ENCODE measurements at places on chromosomes 4 and X.

DNA sequence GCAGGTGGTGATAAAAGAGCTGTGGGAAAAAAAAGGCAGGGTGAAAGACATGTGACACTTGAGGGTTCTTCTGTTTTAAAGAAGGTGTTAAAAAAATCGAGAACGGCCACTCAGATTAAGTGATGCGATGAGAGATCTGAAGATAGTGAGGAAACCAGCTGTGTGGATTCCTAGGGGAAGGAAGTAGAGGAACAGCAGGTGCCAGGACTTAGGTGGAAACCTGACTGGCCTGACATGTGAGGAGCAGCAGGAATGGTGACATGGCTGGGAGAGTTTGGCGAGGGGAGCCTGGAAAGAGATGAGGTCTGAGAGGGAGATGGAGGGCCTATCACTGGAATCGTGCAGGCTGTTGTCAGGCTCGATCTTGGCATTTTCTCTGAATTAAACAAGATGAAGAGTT is 55.5 kb downstream of the BMPR1B start:
- DNase-seq, result no peak

GRCh38 chr4:41024556-41025491 is 189.5 kb downstream of the APBB2 start:
- no peak for DNase-seq

DNA sequence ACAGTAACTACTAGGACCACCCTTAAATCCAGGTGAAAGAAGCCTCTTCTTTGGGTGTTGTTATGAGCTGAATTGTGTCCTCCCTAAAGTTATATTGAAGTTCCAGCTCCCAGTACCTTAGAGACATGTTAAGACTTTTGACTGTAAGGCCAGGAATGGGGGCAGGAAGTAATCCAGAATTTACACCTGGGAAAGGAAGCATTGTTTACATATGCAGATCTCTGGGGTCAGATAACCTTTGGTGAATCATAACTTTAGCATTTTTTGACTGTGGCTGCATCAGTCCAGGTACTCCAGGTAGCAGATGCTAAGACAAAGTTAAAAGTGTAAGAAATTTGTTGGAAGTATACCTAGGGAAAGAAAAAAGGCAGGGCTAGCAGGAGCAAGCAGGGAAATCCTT is 104.9 kb upstream of the CENPE start:
- DNase-seq, result no peak

DNA sequence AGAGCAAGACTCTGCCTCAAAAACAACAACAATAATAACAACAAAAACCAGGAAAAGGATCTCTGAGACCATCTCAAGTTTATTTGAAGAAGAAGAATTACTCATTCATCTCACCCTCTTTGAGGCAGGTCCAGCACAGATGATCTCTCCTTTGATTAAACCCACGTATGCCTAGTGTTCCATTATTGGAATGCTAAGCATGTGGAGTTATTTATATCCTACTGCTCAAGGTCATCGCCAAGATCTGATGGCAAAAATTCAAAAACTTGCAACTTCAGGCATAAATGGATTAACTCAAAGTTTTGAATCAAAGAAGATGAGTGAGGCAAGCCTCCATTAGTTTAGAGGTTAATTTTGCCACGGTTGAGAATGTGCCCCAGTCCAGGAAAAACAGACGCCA is 184.2 kb downstream of the DHRSX start:
- no peak for DNase-seq

DNA sequence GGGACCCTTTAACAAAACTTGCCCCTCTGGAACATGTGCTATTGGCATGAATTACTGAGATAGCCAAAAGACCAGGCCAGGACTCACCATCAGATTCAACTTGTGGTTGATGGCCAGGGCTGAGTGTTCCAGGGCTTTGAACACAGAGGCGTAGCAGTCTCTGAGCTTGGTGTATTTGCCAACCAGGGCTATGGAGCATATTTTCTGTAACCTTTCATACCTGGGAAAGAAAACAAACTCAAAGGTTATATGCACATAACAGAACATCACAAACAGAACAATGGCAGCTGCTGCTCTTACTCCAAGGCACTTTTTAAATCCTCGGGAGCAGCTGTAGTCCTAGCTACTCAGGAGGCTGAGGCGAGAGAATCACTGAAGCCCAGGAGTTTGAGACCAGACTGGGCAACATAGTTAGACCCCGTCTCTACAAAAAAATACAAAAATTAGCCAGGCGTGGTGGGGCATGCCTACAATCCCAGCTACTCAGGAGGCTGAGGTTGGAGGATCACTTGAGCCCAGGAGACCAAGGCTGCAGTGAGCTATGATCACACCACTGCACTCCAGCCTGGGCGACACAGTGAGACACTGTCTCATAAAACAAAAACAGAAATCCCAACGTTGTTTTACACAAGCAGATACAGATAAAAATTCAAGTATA is 29.3 kb downstream of the CTPS2 start:
- DNase-seq, result no peak
